ENCODE measurements at places on chromosomes 5 and 9. TPM values are rescaled to one million over a fixed set of nuclear protein-coding genes. Genes with fewer than 3 reads are reported as not detected.

Gene CTNNAL1
- total RNA-seq, result 239 TPM

Gene SPATA31E1
- total RNA-seq, result under 0.01 TPM

Gene MCIDAS
- not detected for total RNA-seq

Gene ZNF782
- total RNA-seq, result 3.3 TPM

Measured in uterine smooth muscle cell (primary cell).